ENCODE measurements at places on chromosomes 4 and X. TPM values are rescaled to one million over a fixed set of nuclear protein-coding genes. Genes with fewer than 3 reads are reported as not detected.

Gene CNOT6L
- 10.7 TPM for polyA plus RNA-seq

- DNase-seq, result no peak
These were observed 89.4 kb downstream of the EFNB1 start for GRCh38 chrX:68918202-68918601.

- DNase-seq, result no peak
These were observed 537.4 kb upstream of the MAGEB18 start for GRCh38 chrX:25600776-25601175.

Gene MAGEA8
- not detected for polyA plus RNA-seq

Gene SSX2B
- not detected for polyA plus RNA-seq

GRCh38 chr4:119656342-119656741 lies 27.7 kb upstream of the PDE5A start:
- DNase-seq, result no peak

- DNase-seq, result no peak
These were observed 100.2 kb upstream of the TMEM164 start for GRCh38 chrX:109902665-109903064.

DNA sequence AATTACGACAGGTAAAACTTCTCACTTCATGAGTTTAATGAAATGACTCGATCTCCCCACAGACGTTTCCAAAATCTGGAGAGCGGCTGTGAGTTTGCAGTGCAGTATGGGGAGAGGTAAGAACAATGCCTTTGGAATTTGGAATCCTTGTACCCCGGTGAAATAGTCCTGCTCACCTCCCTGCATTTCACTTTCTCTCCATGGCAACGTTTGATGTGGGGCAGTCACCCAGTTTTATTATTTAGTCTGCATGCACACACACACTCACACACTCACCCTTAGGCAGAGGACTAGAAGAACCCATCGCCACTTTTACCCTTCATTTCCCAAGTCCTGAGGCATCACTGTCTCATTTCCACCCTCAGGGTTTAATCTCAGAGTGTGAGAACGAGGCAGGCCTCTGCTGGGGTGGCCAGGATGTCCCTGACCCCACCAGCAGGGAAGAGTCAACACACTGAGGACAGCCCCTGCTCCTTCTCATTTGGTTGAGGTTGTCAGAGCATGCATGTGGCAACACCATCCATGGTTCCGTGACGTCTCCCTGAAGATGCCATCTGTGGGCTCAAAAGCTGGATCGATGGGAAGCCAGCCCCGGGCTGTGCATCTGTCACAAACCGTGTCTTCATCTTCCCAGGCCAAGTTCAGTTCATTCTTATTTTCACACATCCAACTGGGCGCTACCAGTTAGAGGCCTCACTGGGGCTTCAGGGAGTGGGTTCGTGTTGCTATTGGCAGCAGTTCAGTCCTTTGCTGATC lies 119.8 kb upstream of the TRIM2 start:
- no peak for DNase-seq

DNA sequence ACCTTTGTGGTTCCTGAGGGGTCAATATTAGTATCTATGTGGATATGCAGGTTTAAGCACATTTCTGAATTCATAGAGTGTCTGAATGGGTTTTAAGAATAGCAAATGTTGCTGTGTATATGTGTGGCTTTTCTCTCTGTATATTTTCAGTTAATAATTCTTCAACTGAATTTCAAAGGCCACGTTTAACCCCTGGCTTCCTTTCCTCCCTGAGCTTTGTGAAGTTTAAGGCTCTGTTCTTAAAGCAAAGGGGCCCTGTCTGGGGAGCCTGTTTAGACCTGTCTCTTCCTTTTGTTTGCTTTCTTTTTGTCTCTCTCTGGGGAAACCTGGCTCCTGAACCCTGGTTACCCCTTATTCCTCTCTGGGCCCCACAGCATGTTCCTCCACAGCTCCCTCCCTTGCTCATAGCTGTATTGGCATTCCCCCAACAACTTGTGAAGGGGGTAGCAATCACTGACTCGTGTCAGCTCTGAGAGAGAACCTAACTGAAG lies 139.1 kb downstream of the COL4A6 start:
- DNase-seq, result no peak

DNA sequence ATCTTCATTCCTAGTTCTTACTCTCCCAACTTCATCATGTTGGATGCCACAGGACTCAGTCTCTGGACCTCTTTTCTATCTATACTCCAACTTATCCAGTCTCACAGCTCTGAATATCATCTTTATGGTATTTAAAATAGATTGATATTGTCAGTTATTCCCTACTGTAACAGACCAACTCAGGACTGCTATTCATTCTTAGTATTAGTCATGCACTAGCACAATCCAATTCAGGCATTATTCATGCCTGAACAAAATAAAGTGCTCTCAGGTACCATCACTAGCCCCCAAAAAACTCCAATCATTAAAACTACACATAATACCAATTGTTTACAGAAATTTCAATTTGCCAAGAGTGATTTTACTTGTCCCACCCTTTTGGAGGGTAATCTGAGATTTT lies 37.7 kb downstream of the FRYL start:
- no peak for DNase-seq

DNA sequence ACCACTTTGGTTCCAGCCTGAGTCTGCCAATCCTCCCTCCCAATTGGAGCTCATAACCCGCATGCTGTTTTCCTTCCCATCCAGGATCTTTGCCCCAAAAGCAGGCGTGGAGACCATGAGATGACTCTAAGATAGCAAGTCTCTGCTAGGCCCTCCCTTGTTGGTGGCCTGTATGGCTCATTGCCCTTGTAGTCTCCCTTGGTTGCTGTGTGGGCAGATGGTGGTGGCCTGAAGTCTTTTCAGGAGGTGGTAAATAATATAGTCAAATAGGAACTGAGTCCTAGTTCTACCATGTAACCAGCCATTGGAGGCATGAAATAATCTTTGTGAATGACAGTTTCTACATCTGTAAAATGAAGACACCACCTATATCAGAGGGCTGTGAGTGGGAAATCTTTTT lies 1.2 kb downstream of the ATP6AP1 start:
- DNase-seq, result no peak

- no peak for DNase-seq
These were observed 28.1 kb downstream of the SLC16A2 start for GRCh38 chrX:74449322-74449936.

Gene HERC3
- 9.3 TPM for polyA plus RNA-seq

GRCh38 chrX:69016293-69016941 lies 148.8 kb downstream of the PJA1 start:
- DNase-seq, result no peak

GRCh38 chr4:99755223-99755944 lies 61.2 kb upstream of the DAPP1 start:
- DNase-seq, result no peak

GRCh38 chr4:142307857-142308256 lies 538.2 kb downstream of the INPP4B start:
- DNase-seq, result no peak
